SIG-M5 (cell line): ENCODE measurements at places on chromosomes 5 and 9.
A peak's percentile ranks its signal among the peaks of the same experiment; 100 is the strongest.

DNA sequence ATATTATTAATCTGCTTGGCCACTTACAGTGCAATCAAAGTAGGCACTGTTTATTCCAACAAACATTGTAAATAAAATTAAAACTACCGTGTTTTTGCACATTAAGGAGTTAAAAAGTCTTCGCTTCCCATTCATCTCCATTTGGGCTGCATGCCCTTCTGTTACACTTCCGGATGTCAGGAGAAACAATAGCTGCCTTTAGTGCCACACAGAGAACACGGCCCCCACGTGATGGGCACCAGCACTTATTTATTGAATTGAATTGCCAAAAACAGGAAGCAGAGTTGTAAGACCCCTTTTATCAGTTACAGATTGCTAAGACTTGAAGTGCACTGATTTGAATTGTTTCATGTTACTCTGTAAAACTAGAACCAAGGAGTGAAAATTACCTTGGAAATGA lies 80.4 kb downstream of the LHFPL2 start:
- no peak for DNase-seq

GRCh38 chr5:159215886-159216285 lies 6.5 kb upstream of the RNF145 start:
- no peak for DNase-seq

- DNase-seq = no peak
Observed at GRCh38 chr9:114327749-114328148, 1.9 kb upstream of the ORM2 start.

DNA sequence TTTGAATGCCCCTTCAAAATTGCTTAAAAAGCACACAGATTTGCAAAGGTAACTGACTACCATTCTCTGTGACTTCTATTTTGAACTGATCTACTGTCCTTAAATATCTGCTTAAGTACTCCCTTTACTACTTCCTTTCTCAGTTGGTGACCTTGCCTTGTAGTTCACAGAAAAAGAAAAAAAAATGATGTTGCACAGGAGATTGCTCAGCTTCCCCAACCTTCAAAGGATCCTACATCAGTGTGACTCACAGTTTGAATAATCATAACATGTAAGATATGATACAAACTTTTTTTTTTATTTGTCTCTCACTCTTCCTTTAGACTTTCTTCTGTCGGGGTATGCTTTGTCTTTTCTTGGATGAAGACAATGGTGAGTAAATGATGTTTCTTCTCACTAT lies 1029.6 kb downstream of the CDH12 start:
- no peak for DNase-seq

DNA sequence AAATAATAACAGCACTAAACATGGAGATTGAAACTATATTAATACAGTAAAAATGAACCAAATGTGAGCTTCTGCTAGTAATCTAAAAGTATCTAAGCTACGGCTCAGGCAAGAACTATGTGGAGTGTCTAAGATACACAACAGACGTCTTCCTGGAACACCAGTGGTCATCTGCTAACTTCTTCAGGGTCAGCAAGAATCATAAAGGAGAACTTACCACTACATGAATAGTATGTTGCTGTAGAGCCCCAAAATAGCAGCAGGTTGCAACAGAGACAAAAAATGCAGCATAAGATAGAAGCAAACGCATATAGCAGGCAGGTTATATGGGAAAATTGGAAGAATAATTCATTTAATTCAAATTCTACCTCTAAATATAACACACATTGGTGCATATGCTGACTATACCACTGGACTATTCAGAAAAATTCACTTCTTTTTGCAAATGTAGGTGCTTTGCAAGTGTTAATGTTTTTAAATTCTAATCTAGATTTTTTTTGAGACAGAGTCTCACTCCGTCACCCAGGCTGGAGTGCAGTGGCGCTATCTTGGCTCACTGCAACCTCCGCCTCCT lies 27.1 kb downstream of the DCTN4 start:
- DNase-seq = no peak

GRCh38 chr5:122749886-122750285 lies 25.0 kb upstream of the SNX2 start:
- no peak for DNase-seq

DNA sequence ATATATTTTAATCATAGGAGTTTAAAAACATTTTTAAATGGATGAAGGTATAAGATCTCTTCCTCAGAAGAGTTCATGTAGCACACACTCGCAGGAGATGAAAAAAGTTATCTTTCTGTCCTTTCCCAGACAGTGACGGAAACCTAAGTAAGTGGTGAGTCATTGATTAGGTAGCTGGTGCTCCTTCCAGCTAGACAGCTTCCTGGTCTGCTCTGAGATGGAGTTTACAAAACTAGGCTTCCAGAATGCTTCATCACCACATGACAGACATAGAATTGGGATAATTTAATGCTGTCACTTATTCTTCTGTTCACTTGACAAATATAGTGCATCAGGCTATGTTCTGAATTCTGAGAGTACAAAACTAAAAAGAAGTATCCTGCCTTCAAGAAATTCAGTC lies 2393.0 kb upstream of the C9orf72 start:
- DNase-seq = no peak

- DNase-seq = no peak
Observed at GRCh38 chr9:22008384-22008716, 755 bp downstream of the CDKN2B start.

DNA sequence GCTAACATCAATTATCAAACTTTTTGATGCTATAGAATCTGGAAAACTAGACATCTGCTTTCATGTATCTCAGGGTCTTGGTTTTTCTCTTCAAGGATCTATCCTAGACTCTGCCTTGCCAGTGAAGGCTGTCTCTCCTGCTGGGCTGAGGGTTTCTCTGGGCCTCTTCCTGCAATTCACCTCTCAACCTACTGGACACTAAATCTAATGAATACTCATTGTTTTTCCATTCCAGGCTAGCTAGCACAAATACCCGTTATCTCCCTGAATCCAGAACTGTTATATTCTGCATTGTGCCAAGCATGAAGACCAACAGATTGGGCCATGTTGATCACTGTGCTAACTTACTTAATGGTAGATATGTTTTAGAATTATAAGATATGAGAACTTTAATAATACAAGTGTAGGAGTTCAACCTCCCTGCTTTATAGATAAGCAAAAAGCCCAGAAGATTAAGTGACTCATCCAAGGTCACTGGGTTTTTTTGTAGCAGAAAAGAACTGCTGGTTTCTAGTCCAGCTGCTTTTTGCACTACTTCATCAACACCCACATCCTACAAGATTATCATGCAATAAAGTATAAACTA lies 56.5 kb upstream of the RNF38 start:
- DNase-seq = no peak

DNA sequence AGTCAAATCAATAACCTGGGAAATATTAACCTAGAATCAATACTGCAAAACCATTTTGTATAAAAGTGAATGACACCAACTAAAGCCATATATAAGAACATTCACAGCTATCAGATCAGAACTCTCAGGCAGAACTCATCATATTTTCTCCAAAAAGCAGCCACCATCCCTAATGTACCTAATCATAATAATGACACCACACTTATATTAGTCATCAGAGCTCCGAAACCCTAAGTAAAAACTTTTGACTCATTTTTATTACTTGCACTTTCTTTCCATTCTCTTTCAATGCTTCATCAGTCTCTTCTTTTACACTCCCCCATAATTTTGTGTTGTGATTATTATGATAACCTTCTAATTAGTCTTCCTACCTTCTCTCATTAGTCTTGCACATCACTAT lies 45.3 kb downstream of the INSL6 start:
- DNase-seq = no peak

DNA sequence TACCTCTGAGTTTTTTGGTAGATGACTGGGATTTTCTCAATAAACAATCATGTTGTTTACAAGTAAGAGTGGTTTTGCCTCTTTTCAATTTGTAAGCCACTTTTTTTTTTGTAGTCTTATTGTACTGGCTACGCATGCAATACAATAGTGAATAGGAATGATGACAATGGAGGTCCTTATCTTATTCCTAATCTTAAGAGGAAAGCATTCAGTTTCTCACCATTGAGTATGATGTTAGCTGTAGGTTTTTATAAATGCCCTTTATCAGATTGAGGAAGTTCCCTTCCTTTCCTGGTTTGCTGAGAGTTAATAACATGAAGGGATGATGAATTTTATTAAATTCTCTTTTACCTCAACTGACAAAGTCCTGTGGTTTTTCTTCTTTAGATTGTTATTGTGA lies 155.2 kb downstream of the ADAMTSL1 start:
- DNase-seq = no peak

DNA sequence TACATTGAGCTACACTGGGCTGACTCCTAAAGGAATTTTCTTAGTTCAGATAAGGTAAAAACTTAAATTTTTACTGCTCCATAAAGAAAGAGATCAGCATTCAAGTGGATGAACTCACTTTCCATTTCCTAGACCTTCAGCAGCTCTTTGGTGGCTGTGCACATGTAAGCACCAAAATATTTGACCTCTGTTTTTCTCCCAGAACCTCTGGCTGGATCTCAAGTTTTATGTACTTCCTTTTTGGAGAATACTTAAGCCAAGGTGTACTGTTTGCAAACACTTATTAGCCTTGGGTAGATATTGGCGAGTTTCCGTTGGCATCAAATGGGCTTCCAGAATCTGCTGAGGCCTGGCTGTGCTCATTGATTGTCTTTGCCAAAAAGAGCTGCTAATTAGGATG lies 10.3 kb downstream of the TNC start:
- DNase-seq = no peak

GRCh38 chr9:18698992-18699391 lies 225.0 kb downstream of the ADAMTSL1 start:
- no peak for DNase-seq

DNA sequence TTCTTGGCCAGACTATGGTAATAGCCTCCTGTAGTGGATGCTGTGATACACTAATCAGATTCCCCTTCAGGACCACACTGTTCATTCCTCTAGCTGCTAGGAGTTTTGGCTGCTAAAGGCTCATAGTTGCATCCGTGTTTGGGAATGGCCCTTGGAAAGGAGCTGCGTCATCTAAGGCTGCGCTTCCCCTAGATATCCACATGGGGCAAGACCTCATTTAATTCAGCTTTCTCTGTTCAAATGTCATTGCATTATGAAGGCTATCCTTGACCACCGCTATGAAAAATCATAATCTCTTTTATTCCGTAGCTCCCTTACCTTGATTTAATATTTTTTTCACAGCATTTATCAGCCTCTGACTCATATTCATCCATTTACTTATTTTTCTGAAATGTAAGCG lies 258.3 kb upstream of the NR4A3 start:
- no peak for DNase-seq

- no peak for DNase-seq
Observed at GRCh38 chr5:175216991-175217390, 227.0 kb downstream of the DRD1 start.

- no peak for DNase-seq
Observed at GRCh38 chr5:11386398-11386797, 517.8 kb downstream of the CTNND2 start.

DNA sequence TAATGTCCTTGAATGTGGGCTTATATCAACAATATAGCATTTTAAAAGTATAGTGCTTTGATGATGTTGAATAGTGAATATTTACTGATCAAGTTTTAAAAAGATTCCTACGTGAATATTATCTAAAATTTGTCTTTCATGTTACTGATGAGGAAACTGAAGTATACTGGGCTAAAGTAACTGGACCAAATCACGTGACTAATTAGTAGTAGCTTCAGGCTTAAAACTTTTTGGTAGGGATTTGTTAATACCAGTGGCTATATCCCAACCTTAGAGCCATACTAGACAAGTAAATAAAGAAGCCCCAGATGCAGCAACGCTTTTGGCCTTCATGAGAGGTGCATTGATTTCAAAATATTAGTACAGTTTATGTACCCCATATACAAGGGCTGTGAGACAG lies 152.1 kb upstream of the EDIL3 start:
- DNase-seq = no peak

DNA sequence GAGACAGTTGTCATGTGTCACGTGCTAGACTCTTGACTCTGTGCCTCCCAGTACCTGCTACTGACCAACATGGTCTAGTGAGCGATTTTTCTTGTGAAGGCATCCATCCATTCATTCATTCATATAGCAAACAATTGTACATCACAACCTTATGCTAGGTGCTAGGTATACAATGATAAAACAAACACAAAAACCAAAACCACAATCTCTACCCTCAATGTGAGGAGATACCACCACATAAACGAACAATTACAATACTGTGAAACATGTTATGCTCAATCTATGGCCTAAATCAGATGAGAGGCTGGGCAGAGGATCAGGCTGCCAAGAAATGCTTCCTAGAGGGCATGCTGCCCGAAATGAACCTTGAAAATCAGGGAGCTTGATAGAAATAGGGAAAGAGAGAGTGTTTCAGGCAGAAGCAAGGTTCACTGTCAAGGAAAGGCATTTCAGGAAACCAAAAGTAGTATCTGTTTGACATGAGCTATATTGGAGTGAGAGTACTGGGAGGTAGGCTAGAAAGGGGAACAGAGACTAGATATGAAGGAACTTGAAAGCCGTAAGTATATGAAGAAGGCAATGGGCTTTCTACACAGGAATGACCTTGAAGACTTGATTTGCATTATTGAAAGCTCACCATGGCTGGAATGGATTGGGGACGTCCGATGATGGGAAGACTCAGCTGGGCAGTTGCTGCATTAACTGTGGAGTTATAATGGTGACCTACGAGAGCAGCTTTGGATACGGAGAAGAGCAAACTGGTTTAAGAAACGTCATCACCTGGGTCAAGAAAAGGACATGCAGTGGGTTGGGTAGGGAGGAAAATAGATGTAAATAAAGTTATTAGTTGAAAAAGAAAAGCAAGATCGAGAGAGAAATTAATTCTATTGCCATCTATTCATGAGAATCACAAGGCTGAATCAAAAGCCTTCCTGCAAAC lies 90.1 kb downstream of the THBS4 start:
- DNase-seq = peak; percentile 69

GRCh38 chr9:111904026-111904425 lies 7.4 kb downstream of the UGCG start:
- DNase-seq = no peak

- DNase-seq = no peak
Observed at GRCh38 chr9:120928015-120928482, 1.5 kb upstream of the TRAF1 start.

DNA sequence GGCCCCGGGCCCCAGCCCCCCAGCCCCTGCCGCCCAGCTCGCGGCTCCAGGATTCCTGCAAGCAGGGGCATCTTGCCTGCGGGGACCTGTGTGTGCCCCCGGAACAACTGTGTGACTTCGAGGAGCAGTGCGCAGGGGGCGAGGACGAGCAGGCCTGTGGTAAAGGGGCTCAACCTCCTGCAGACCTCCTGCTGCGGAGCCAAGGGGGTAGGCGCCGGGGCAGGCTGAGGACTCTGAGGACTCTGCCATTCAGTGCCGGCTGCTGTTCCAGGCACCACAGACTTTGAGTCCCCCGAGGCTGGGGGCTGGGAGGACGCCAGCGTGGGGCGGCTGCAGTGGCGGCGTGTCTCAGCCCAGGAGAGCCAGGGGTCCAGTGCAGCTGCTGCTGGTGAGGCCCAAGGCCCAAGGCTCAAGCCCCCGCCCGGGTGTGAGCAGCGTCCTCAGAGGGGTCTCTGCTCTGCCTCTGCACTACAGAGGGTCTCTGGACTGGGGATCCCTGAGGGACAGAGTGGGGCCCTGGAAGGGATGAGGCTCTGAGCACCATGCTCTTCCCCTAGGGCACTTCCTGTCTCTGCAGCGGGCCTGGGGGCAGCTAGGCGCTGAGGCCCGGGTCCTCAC lies 3.4 kb downstream of the MAMDC4 start:
- DNase-seq = no peak

- no peak for DNase-seq
Observed at GRCh38 chr9:2568689-2569088, 52.9 kb upstream of the VLDLR start.
